K562 (cell line): ENCODE measurements at places on chromosomes 2 and 18. TPM values are rescaled to one million over a fixed set of nuclear protein-coding genes. Genes with fewer than 3 reads are reported as not detected.
A peak's percentile ranks its signal among the peaks of the same experiment; 100 is the strongest.

- H3K36me3 ChIP-seq: peaks cover 96% of the 10 kb centered on the region; the same call in 2 of the 3 replicates
- DNase-seq: no peak
- H3K27ac ChIP-seq: no peak overlapping the region
- no peak overlapping the region for H3K4me3 ChIP-seq
Observed at GRCh38 chr2:233841183-233841582, 13.2 kb downstream of the HJURP start.

GRCh38 chr18:59279193-59279592, 5.9 kb upstream of the RAX start:
- H3K27ac ChIP-seq: no peak overlapping the region
- H3K36me3 ChIP-seq: no peaks in the 10 kb centered on the region
- peaks cover 19% of the 10 kb centered on the region for H3K27me3 ChIP-seq

DNA sequence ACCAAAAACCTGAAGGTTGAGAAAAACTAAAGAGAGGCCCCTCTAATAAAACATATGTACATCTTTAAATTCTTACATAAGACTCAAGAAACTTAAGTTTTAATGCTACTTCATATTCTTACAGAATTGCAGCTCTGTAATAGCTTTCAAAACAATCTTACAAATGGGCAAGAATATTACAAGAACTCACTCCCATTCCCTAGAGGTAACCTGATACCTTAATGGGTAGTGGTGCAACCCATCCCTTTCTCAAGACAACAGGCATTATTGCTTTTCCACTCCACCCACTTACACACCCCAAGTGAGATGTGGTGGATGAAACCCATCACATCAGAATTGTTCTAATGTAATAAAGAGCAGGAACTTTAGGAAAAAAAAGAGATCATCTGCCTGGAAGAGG, 103.7 kb downstream of the RBMS1 start:
- no peaks in the 10 kb centered on the region for H3K27me3 ChIP-seq
- no peaks in the 10 kb centered on the region for H3K4me1 ChIP-seq
- no peak overlapping the region for H3K27ac ChIP-seq
- DNase-seq: no peak
- H3K4me3 ChIP-seq: no peak overlapping the region
- no peaks in the 10 kb centered on the region for H3K36me3 ChIP-seq

DNA sequence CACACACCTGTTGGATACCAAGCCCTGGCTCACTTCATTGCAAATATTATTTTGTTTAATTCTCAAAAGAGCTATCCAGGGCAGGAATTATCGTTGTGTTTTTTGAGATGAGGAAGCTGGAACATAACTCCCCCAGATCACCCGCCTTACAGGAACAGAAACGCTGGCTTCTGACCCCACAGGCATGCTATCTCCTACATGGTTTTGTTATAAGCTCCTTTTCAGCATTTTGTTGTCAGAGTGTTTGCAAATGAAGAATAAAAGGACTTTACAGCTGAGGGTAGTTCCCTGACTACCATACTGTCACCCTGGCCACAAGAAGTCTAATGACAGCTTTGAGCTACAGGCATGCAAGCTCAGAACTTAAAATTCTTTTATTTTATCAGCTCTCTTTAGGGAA, 62.0 kb upstream of the MRPS9 start:
- no peak for DNase-seq
- no peak overlapping the region for H3K27ac ChIP-seq
- peaks cover 10% of the 10 kb centered on the region for H3K27me3 ChIP-seq
- H3K4me1 ChIP-seq: no peaks in the 10 kb centered on the region

DNA sequence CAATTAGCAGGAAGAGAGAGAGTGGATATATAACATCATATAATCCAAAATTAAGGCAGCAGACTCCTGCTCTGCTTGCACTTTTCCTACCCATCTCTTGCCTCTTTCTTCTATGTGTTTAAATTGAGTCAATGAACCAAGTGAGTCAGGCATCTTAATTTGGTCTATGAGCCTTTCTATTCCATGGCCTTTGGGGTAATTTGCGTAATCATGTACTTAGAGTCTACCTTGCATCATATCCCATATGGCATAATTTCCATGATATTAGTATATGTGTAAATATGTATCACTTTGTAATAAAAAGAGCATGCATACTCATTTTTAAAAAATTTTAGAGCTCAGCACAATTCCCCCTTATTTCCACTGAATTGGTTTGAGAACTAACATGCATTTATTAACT, 555.2 kb downstream of the STK39 start:
- no peaks in the 10 kb centered on the region for H3K36me3 ChIP-seq
- no peaks in the 10 kb centered on the region for H3K27me3 ChIP-seq
- no peaks in the 10 kb centered on the region for H3K4me1 ChIP-seq
- no peak overlapping the region for H3K27ac ChIP-seq
- no peak overlapping the region for H3K4me3 ChIP-seq

GRCh38 chr2:23138701-23139100, 246.3 kb upstream of the KLHL29 start:
- H3K27me3 ChIP-seq: no peaks in the 10 kb centered on the region
- no peaks in the 10 kb centered on the region for H3K4me1 ChIP-seq
- no peak overlapping the region for H3K27ac ChIP-seq
- no peak for DNase-seq
- no peaks in the 10 kb centered on the region for H3K36me3 ChIP-seq

DNA sequence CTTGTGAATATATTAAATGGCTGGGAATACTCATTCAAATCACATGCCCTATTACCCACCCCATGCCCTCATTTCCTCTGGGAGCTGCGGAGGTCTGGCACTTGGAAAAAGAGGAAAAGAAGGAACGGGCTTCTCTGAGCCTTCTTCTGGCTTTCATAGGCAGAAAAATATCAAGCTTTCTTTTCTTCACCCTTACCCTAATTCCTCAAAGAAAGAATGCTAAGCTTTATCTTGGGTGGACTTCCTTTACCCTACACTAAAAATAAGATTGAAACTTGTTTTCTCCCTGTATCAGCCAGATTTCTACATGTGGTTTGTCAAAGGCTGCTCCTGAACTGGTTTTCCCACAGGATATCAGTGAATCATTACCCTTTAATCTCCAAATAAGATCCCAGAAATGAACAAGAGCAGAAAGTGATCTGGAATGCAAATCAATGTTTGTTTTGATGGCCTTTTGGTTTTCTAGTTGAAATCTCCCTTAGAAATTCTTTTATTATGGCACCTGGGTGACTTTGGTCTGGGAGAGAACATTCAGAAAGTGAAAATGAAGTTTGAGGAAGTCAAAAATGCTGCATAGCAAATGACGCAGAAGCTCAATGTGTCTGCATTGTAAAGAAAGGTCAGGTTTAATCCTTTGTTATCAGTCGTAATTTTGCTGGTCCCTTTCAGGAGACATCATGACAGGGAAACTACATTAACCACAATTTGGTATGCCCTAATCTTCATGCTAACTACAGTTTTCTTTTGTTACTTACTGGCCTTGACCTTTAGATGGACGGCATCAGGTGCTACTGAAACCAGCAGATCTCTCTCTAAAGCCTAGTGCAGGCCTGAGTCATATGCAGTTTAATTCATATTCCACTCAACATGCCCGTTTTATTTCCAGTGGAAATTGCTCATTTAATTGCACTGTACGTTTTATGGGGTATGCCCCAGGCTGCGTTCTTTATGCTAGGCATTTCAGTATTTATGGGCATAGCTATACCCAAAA, 46.6 kb upstream of the HNRNPA3 start:
- no peak overlapping the region for H3K4me3 ChIP-seq
- peaks cover 41% of the 10 kb centered on the region for H3K4me1 ChIP-seq
- H3K27me3 ChIP-seq: no peaks in the 10 kb centered on the region
- H3K27ac ChIP-seq: peak overlapping the region; percentile 32; the same call in 1 of the 3 replicates

DNA sequence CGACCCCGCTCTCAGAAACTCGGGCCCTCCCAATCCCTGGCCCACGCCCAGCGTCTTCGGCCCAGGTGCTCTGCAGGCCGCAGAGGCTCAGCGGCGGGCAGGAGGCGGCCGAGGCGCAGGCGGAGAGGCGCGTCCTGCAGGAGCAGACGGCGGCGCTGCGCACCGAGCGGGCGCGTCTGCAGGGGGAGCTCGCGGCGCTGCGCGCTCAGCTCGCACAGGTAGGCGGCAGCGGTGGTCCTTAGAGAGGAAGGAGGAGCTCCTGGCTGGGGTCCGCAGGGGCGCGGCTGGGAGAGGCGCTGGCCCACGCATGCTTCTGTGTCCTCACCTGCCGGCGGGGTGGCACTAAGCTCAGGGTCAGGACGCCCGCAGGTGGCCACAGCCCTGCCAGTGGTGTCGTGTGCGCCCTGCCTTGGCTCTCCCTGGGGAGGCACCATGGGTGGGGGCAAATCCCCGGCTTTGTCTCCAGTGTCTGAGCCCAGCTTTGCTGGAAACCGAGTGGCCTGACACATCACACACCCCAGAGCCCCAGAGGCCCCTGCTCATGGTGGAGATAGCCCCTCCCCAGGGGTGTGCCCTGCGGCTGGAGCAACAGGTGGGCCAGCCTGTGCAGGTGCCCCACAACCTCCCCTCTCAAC, 14.9 kb upstream of the SNED1 start:
- peaks cover 7% of the 10 kb centered on the region for H3K4me1 ChIP-seq
- no peaks in the 10 kb centered on the region for H3K36me3 ChIP-seq

DNA sequence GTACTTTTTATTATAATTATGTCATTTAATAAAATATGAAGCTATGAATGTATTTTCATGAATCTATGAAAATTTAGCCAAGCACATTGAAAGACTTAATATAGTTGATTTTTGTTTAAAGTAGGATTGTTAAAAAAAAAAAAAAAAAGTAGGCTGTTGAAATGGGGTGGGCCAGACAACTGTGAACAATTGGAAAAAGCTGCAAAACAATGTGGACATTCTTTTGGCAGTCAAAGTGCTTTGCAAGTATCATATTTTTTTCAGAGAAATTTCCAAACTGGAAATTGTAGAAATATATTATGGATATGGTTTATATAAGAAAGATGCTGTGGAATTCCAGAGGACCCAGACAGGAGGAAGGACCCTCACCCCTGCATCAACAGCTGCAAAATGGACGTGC, 82.1 kb downstream of the ETAA1 start:
- no peak for DNase-seq
- H3K27ac ChIP-seq: no peak overlapping the region
- H3K27me3 ChIP-seq: no peaks in the 10 kb centered on the region
- H3K36me3 ChIP-seq: no peaks in the 10 kb centered on the region
- no peaks in the 10 kb centered on the region for H3K4me1 ChIP-seq
- H3K4me3 ChIP-seq: no peak overlapping the region

DNA sequence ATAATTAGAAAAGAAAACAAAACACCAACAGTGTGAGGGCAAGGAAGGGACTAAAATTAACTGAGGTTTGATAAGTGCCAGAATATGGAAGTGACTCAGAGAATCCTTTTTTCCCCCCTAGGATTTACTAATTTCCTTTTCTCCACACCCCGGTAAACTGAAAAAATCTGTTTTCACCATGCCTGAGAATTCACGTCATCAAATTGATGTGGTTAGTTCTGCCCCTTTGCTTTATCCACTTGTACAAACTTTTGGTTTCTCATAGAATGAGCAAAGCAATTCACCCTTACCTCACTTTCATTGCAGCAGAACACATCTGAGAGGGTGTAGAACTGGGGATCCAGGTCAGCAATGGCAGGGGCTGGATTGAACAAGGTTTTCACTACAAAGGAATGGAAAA, 57.8 kb downstream of the RBKS start:
- no peaks in the 10 kb centered on the region for H3K4me1 ChIP-seq
- H3K27ac ChIP-seq: no peak overlapping the region
- no peak overlapping the region for H3K4me3 ChIP-seq
- H3K36me3 ChIP-seq: no peaks in the 10 kb centered on the region
- DNase-seq: no peak

- peaks cover 42% of the 10 kb centered on the region for H3K4me1 ChIP-seq
- H3K27me3 ChIP-seq: no peaks in the 10 kb centered on the region
- peak overlapping the region; percentile 80 for H3K27ac ChIP-seq
- peak; percentile 41 for DNase-seq
Observed at GRCh38 chr2:113234721-113235346, 43.9 kb downstream of the PAX8 start.

DNA sequence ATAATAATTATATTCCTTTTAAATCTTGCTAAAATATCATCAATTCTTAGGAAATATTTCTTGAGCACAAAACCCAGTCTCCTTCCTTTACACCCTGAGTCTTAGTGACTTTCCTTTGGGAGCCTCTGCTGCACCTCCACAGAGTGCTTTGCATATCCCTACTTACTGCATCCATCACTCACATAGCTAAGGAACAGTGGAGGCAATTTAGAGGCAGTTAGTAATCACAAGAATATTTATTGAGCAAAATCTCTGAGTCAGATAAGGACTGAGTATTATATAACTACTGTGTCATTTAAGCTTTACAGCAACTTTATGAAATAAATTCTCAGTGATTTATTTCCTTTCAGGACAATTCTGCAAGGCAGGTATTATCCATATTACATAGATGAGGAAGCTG, 327.7 kb downstream of the TMX3 start:
- no peaks in the 10 kb centered on the region for H3K36me3 ChIP-seq
- no peak for DNase-seq
- no peaks in the 10 kb centered on the region for H3K27me3 ChIP-seq
- no peak overlapping the region for H3K27ac ChIP-seq

- no peak overlapping the region for H3K4me3 ChIP-seq
- no peaks in the 10 kb centered on the region for H3K36me3 ChIP-seq
- no peaks in the 10 kb centered on the region for H3K4me1 ChIP-seq
- H3K27me3 ChIP-seq: no peaks in the 10 kb centered on the region
- H3K27ac ChIP-seq: no peak overlapping the region
Observed at GRCh38 chr2:186220409-186220808, 265.7 kb upstream of the ZC3H15 start.

- peaks cover 14% of the 10 kb centered on the region for H3K4me1 ChIP-seq
- H3K4me3 ChIP-seq: no peak overlapping the region
- H3K36me3 ChIP-seq: no peaks in the 10 kb centered on the region
- DNase-seq: peak; percentile 40
- peak overlapping the region; percentile 77 for H3K27ac ChIP-seq
- H3K27me3 ChIP-seq: no peaks in the 10 kb centered on the region
Observed at GRCh38 chr2:68287580-68288441, 31.9 kb downstream of the CNRIP1 start.

DNA sequence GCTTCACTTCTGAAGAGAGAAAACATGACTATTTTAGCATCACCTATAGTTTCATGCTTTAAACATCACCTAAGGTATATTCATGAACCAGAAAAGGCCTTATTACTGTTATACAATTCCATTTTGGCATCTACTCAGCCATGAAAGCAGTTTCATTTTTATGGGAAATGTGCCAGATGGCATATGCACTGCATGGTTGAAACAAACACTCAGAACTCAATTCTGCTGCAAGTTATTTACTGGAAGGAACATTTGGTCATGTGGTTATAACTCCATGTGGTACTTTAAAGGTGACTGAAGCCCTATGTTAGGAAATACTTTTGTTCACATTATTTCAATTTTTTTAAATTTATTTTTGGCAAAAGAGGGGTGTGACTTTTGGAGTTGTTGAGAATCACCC, 287.5 kb upstream of the CRIM1 start:
- no peaks in the 10 kb centered on the region for H3K4me1 ChIP-seq
- no peak overlapping the region for H3K4me3 ChIP-seq
- no peaks in the 10 kb centered on the region for H3K27me3 ChIP-seq
- H3K27ac ChIP-seq: no peak overlapping the region
- no peaks in the 10 kb centered on the region for H3K36me3 ChIP-seq

ANKRD53 gene
- not detected in 2 replicates for polyA plus RNA-seq

ANKRD29 gene
- 0.03 TPM in 1 of 2 replicates, not detected in the other for polyA plus RNA-seq

MXD1 gene
- 13.2 and 15.6 TPM in 2 replicates for polyA plus RNA-seq

UPP2 gene
- polyA plus RNA-seq: not detected in 2 replicates

SERPINB10 gene
- polyA plus RNA-seq: not detected in 2 replicates

KIAA2012 gene
- polyA plus RNA-seq: not detected in 2 replicates

SP3 gene
- 35.7 and 39.3 TPM in 2 replicates for polyA plus RNA-seq
